NCI-H187 (cell line): ENCODE measurements at places on chromosomes 11 and 22.

- DNase-seq = no peak
These were observed 511 bp upstream of the CLCF1 start for GRCh38 chr11:67373648-67374570.

- DNase-seq = no peak
These were observed 41.2 kb upstream of the ANO5 start for GRCh38 chr11:22151649-22152197.

- no peak for DNase-seq
These were observed 10.2 kb downstream of the RAB38 start for GRCh38 chr11:88164806-88165585.

DNA sequence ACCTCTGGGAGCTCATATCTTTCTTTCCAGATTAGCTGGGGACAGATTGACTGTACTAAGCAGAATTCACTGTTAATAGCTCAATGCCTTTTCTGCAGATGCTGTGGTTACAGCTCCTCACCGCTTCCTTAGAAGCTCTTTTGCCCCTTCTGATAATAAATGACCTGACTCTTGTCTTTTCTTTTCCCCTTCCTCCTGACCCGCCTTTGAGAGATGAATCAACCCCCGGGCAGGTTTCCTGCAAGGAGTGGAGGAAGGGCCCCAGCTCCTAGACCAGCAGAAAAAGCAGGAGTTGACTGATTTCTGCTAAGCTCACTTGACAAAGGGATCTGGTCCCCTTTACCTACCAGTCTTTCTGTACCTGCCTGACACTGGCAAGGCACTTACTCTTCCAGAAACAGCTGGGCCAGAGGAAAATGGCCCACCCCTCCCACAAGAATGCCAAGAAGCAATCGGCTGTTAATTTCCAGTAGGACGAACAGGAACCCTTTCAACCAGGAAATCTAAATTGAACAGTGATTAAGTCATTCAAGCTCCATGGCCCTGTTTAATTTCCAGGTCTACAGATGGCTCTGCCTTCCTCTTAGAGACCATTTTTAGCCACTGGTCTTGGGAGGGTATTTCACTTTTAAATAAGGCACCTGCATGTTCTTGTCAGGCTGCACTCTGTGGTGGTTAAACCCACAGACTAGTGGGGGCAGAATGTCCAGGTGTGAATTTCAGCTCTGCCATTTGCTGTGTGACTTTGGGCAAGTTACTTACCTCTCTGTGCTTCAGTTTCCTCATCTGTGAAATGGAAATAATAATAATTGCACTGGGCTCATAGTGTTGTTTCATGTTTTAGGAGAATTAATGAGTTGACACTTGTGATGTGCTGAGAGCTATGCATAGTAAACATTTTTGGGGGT lies 67.5 kb downstream of the PRR5L start:
- no peak for DNase-seq

GRCh38 chr22:38412435-38413084 lies 42.4 kb downstream of the KCNJ4 start:
- no peak for DNase-seq

GRCh38 chr11:39236916-39237315 lies 2222.5 kb downstream of the LRRC4C start:
- DNase-seq = no peak

GRCh38 chr11:74844072-74844471 lies 95.4 kb downstream of the RNF169 start:
- no peak for DNase-seq

- no peak for DNase-seq
These were observed 5.6 kb upstream of the WT1 start for GRCh38 chr11:32440916-32441315.

DNA sequence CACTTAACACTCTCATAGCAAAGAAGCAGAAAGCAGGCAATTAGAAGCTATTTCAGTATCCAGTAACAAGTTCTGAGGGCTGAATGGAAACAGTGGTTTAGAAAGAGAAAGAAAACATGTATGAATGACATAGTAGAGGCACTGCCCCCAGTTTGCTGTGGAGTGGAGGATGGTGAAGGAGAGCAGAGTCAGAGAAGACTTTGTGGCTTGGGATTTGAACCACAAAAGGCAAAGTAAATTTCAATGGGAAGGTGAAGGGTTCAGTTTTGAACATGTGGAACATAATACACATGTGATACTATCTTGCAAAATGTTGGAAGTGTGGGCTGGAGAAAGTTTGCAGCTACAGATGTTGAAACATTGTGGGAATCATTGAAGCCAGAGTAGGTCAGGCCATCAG lies 81.4 kb downstream of the SNX19 start:
- DNase-seq = no peak

DNA sequence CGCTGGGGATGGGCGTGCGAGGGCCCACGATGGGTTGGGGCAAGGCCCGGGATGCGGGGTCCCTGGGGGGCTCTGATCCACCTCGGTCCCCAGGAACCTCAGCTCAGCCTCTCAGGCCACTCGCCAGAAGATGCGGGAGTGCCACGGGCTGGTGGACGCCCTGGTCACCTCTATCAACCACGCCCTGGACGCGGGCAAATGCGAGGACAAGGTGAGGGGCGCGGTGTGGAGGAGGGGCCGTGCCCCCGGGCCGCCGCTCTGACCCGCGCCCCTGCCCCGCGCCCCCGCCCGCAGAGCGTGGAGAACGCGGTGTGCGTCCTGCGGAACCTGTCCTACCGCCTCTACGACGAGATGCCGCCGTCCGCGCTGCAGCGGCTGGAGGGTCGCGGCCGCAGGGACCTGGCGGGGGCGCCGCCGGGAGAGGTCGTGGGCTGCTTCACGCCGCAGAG lies 6.3 kb downstream of the PKP3 start:
- no peak for DNase-seq

- DNase-seq = no peak
These were observed 12.1 kb downstream of the ACP2 start for GRCh38 chr11:47236482-47236881.

DNA sequence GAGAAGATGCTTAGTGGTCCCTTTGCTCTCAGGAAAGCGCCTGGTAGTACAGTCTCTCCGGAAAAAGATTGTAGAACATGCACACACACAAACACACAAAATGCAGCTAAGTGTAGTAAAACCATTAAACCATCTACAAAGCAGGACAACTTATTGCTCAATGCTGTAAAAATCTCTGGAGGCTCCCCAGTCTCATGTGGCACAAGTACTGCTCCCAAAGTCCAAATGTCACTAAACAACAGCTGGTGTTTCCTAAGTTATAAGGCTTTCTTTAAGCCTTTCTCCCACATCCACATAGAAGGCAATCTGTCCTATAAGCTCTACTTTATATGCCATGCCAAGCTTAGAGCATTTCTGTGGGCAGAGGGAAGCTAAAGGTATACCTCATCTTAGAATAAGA lies 32.9 kb downstream of the CDON start:
- no peak for DNase-seq

GRCh38 chr11:77044356-77044755 lies 10.2 kb downstream of the B3GNT6 start:
- no peak for DNase-seq
